ENCODE measurements at places on chromosomes 3 and 15.

DNA sequence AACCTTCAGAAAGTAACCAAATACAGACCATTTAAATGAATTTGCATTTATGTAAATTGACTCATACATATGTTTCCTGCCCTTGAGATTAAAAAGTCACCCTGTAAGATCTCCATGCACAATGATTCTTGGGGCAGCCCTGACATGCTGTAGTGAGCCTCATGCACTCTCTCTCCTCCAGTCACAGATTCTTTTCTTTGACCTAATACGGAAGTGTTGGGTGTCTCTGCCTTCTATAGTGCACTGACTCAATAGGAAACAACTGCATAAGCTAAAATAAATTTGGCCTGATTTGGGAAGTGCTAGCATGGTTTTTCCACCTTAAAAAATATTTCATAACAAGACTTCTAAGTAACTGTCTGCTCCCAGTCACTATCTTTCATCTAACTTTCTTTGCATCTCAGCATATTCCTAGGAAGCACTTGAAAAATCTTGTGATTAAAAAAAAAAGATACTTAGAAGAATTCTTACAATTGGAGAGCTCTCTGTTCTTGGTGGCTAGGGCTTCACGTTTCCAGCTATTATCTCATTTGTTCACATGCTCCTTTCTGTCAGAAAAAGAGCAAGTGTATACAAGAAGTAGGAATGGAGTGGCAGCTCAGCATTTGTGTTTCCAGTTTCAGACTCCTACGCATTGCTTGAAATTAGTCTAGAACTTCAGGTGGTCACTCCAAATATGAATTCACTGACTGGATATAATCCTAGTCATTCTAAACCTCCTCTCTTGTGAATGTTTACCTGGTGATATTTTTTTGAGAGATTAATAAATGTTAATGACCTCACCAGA, 207.9 kb upstream of the COL8A1 start:
- DNase-seq, result no peak

DNA sequence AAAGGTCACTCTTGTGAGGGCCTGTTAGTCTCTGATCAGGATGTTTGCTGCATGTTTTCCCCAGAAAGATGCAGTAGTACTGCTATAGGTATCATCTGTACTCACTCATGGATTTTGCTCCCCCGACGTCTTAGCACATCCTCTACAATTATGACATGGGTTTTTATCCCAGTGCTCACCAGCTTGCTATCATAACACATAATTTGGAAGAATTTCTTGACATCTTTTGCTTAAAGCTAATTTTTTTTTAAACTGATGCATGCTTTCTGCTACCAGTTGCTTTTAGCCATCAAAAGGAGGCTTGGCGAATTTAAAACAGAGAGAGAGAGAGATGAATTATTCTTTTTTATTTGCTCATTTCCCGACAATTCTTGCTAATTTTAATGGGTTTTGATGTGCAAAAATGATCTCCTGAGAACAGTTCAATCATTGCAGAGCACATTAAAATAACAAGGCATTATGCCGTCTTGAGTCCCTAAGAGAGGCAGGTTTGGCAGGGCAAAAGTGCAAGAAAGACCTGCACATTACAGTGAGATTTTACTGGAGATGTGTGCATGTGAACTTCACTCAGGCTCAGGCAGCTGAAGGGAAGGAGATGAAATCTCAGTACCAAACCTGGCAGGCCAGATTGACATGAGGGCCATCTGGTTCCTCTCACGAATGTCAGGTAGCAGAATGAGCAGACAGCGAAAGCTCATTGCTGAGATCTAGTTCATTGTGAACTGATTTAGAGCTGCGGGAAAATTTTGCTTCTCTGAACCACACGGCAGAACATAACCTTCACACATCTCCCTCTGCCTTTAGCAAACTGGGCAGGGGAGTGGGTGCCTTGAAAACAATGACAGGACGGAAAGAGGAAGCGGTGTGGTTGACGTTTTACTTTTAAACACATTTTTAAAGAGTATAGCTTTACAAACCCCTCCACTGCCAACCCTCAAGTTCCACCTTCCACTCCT, 25.9 kb upstream of the GOLGA8B start:
- no peak for DNase-seq

- no peak for DNase-seq
These were observed 82.6 kb downstream of the CEMIP start for GRCh38 chr15:80861731-80862170.

GRCh38 chr3:194339356-194339755, 11.8 kb downstream of the CPN2 start:
- DNase-seq, result no peak

DNA sequence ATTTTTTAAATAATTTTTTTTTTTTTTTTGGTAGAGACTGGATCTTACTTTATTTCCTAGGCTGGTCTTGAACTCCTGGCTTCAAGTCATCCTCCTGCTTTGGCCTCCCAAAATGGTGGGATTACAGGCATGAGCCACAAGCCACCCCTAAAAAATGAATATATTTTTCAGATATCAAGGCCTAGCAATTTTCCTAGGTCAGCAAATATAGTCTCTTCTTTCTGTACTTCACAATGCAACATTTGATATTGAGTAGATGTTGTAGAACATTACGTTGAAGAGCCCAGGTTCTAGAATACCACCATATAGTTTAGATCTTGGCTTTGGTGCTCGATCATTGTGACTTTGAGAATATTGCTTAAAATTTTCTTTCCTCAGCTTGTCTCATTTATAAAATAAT, 437.9 kb downstream of the CNTN4 start:
- DNase-seq, result no peak

DNA sequence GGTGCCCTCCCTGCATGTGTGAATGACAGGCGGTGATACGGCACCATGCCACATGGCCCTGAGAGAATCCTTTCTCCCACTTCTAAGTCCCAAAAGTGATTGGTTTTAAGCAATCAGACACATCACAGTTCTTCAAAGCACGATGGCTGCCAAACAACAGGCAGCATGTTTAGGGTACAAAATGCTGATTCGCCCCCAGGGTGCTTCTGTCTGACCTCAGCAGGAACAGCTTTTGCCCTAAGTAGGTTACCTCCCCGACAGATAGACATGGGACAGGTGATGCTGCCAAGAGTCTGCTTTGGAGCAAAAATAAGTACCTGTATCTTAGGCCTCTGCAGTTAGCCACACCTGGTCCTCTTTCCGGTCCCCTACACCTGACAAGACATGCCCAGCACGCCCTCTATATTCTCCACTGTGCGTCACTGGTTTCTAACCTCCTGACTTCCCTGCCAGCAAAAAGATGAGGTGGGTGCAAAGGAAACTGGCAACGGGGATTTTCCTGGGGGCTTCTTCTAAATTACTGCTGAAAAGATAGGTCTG, 549.8 kb downstream of the FOXP1 start:
- DNase-seq, result no peak

DNA sequence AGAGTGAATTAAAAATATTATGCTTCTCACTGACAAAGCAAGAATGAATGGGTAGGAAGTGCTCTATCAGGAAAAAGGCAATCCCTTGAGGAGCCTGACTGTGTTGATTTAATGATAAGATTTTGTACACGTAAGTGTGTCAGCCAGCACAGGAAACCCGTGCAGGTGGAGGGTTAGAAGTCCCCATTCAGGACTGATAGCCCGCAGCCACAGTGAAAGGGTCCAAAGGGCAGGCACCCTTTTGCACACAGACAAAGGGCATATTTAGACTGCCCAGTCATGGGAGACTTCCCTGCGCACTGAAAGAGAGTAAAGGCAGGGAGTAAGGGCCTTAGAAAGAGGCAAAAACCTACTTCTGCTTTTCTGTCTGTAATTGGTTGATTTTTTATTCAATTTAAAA, 26.4 kb upstream of the SKIL start:
- DNase-seq, result no peak

DNA sequence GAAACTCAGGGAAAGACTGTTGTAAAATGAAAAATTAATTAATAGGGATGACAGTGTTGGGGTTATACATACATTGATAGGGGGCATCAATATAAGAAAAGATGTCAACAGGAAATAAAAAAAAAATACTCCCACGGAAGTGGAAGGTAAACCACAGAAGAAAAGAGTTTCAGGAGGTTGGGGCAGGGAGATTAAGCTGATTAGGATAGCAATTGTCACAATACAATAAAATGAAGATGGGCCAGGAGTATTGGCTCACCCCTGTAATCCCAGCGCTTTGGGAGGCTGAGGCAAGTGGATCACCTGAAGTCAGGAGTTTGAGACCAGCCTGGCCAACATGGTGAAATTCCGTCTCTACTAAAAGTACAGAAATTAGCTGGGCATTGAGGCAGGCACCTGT, 536.1 kb downstream of the AGBL1 start:
- DNase-seq, result no peak

- no peak for DNase-seq
These were observed 24.3 kb upstream of the PLXNA1 start for GRCh38 chr3:126958638-126959085.

DNA sequence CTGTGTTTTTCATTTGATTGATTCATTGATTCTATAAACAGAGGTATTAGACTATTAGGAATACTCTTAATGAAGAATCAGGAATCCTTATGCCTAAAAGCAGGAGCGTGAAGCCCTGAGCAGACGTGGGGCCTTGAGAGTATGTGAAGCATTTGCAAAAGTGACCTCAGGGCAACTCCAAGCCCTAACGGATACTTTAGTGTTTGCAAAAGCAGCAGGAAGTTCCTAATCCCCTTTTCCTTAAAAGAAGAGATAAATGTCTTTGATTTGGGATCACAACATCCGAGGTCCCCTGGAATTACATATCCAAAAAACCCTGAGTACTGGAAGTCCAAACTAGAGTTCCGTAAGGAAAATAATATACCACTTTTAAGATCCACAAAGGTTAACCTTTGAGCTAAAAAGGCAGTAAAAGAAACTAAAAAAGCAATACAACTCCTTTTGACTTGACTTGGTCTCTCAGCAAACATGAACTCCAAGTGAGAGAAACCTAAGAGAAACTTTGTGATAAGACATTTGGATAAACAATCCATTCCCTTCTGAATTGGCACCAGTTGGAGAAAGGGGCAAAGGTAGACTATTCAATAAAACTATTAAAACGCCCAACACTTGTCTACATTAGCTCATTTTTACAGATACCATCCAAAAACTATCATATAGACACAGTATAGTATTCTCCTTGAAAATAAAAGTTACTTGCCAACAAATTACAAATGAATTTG, 27.4 kb downstream of the PRTG start:
- no peak for DNase-seq

DNA sequence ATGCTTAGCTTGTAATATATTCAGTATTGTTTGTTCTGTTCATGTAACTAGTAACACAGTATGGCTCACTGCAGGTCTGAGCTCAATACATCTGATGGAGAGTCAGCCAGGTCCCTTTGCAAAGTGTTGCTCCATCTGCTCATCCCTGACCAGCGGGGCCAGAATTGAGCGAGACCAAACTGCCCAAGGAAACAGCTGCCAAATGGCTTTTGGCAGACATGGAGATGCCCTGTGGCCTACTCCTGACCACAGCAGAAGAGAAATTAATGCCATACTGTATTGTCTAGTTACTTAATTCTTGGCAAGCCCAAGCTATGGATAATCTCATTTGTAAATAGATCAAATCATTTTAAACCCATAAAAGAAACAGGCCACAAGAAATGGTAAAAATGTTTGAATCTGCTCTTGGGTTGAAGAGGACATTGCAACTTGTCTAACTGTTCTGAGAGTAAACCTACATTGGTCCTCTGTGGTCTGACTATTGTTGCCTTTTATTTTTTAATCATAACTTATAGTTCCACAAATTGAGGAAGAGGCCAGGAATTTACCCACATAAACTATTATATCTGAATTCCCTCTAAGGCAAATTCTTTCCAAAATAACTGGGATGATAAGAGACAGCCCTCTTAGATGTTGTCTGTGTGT, 209.5 kb downstream of the EBLN2 start:
- DNase-seq, result no peak

Data from stimulated activated effector memory CD8-positive, alpha-beta T cell treated with anti-CD3 and anti-CD28 coated beads, Interleukin-12 subunit alpha, Interleukin-12 subunit beta, amount 100 ng/mL, for 72 hours (primary cell).